ENCODE measurements at places on chromosomes 2 and 18.

GRCh38 chr2:39215545-39215944 is 28.2 kb downstream of the CDKL4 start:
- DNase-seq: no peak

DNA sequence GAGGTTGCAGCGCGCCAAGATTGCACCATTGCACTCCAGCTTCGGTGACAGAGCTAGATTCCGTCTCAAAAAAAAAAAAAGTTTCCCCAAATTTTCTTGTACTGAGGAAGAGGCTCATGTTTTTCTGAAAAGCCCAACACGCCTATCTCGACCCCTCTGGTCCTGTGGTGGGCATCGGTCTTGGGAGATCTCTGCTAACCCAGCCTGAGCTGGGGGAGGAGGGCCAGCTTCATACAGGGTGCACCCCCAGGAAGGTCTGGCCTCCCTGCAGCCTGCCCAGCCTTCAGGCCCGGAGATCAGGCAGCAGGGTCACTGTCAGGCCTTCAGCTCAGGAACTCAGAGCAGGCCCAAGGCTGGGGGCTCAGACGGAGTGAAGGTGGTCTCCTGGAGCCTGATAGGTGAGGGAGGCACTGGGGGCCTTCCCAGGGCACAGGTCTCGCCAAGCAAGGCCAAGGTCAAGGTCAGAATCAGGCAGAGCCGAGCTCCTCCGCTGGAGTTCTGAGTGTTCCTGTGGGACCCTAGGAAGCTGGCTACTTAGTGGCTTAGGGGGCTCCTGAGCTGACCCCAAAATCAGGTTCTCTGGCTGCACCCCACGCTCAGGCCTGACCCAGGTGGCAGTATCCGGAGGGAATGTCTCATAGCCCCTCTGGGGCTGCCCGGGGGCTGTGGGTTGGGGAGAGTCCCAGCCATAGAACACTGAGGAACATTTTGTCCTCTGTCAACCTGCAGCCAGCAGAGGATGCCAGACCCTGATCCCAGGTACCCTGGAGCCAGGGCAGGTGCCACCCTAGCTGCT is 37.9 kb upstream of the SMAD7 start:
- no peak for DNase-seq

- no peak for DNase-seq
Measured at GRCh38 chr2:168626647-168627046, 170.6 kb downstream of the CERS6 start.

GRCh38 chr2:57105694-57106093 is 921.9 kb downstream of the CCDC85A start:
- DNase-seq: no peak

DNA sequence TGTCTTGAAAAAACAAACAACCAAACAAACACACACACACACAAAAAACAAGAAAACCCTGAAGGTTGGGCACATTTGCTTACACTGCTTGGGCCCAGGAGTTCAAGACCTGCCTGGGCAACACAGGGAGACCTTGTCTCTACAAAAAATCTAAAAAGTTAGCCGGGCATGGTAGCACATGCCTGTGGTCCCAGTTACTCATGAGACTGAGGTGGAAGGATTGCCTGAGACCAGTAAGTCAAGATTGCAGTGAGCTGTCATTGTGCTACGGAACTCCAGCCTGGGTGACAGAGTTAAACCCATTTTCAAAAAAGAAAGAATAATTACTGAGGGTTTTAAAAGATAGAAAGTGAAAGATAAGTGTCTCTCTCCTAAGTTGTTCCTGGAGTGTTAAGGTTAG is 103.4 kb downstream of the MBD5 start:
- no peak for DNase-seq

- DNase-seq: no peak
Measured at GRCh38 chr2:85990084-85990483, 101.3 kb upstream of the ST3GAL5 start.

- DNase-seq: no peak
Measured at GRCh38 chr2:153557211-153557610, 78.6 kb upstream of the RPRM start.

DNA sequence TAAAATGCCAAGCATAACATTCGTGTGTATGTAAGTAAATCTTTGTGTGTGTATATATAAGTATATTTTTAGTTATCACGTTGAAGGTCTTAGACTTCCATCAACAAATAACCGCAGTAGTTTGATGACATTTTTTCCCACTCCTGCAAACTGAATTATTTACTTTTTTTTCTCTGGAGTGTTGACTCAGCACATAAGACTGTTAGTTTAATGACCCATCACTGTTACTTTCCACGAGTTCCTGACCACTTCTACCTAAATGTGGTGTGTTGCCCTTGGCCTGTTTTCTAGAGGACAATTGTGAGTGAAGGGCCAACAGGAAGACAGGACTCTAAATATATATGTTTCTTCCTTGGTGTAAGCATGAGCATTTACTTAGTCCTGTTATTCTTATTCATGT is 71.3 kb upstream of the TXNDC2 start:
- DNase-seq: no peak

GRCh38 chr2:47769318-47769717 is 13.6 kb upstream of the MSH6 start:
- no peak for DNase-seq

GRCh38 chr2:177631680-177632079 is 239.1 kb downstream of the AGPS start:
- DNase-seq: no peak

DNA sequence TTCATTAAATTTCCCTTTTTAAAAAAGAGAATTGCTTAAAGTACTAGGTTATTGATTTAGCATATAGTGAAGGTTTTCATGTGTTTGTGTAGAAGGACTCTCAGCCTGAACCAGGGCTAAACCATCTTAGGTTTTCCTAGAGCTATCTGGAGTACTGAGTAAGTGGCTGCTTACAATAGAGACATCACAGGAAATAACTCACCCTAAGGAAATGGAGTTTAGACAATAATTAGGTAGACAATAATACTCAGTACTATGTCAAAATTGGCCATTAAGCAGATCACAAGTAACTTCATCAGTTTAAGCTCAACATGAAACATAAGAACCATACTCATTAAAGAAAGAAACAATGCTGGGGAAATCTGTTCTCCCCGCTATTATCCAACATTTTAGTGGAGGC is 240.0 kb downstream of the RND3 start:
- no peak for DNase-seq

DNA sequence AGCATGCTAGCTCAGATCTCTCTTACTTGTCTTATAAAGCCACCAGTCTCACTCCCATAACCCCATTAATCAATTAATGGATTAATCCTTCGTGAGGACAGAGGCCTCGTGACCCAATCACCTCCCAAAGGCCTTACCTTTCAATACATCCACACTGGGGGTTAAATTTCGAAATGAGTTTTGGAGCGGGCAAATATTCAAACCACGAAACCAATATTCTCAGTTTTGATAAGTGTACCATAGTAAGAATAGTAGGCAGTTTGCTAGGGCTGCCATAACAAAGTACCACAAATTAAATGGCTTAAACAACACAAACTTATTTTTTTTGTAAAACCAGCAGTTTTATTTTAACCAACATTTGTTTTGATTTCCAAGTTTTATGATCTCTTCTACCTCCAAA is 15.2 kb downstream of the HIBCH start:
- DNase-seq: no peak

DNA sequence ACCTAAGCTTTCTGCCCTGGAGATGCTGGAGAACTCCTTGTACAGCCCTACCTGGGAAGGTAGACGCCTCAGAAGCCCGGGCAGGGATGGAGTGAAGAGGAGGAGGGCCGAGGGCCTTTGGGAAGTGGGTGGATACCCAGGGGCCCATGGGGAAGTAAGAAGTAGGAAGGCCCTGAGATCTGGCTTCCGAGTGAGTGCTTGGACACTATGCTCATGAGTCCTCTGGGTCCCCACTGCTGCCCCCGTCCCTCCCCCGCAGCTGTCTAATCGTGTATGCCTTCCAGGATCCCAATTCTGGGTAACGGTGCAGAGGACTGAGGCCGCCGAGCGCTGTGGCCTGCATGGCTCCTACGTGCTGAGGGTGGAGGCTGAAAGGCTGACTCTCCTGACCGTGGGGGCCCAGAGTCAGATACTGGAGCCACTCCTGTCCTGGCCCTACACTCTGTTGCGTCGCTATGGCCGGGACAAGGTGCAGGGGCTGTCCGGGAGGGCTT is 1.1 kb downstream of the DOK1 start:
- no peak for DNase-seq

DNA sequence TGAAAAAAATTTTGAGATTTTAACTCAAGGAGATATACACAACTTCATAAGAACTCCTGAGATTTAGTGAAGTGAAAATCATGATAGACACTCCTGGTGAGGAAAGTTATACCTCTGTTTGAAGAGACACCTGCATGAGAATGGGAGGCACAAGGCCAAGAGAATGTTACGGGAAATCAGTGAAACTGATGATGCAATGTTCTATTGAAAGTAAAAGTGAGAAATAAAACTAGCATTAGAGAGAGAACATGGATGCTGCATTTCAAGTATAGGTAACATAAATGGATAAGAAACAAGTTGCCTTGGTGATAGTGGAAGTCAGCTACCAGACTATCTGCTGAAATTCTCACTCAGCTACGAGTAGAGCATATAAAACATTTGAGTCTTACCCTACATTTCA is 562.1 kb upstream of the FANCL start:
- DNase-seq: no peak

DNA sequence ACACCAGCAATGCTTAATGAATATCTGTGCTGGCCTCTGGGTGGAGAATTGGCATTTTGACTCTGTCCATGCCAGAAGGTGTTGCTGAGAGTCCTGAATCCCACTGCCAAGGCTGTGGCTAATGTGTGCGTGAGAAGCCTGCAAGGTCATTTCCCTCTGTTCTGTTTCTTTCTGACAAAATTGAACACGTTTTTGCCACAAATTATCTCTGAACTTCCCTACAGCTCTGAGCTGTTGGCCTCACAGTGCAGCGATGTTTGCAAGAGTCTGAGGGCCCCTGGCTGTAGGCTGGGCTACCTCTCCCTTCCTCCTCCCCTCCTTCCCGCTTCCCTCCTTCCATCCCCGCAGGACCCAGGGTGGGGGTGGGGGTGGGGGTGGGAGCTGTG is 154.1 kb upstream of the HS6ST1 start:
- no peak for DNase-seq

DNA sequence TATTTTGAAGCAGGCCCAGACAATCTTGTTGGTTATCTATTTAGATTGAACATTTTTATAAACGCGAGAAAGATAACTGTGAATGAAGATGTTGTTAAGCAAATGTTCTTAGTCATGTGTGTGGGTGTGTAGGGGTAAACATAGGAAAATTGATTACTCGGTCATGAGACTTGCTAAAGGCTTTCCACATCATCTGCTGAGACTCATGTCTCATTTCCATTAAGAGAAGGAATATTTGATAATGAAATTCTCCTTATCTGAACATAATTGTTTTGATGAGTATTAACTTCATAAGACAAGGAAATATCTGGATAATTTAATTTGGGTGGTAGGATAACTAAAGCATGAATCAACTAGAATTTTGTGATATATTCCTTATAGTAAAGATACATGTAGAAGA is 19.7 kb downstream of the CCDC102B start:
- DNase-seq: no peak

DNA sequence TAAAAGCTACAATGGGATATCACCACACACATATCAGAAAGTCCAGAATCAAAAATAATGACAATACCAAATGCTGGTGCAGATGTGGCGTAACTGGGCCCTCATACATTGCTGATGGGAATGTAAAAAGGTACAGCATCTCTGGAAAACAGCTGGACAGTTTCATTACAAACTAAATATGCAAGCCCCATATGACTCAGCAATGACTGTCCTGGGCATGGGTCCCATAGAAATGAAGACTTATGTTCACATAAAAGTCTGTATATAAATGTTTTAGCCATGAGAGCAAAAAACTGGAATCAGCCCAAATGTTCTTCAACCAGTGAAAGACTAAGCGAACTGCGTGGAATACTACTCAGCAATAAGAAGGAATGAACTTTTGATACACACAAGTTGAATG is 56.7 kb downstream of the ALPK2 start:
- no peak for DNase-seq

- DNase-seq: no peak
Measured at GRCh38 chr2:204504594-204504993, 40.7 kb upstream of the PARD3B start.

DNA sequence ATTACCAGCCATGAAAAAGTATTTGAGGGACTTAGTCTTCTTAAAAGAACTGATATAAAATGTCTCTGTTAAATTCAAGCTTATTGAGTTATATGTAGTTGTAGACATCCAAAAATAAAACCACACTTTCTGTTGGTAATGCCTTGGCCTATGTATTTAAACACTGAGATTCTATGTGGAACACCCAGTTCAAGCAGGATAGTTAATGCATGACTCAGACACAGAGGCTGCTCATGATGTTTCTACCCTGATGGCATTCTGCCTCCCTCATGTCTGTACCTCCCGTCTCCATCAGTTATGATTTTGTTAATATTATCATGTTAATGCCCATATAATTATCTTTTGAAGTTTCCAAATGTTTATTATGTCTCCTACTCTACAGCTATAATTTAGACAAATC is 164.5 kb downstream of the XIRP2 start:
- DNase-seq: no peak

DNA sequence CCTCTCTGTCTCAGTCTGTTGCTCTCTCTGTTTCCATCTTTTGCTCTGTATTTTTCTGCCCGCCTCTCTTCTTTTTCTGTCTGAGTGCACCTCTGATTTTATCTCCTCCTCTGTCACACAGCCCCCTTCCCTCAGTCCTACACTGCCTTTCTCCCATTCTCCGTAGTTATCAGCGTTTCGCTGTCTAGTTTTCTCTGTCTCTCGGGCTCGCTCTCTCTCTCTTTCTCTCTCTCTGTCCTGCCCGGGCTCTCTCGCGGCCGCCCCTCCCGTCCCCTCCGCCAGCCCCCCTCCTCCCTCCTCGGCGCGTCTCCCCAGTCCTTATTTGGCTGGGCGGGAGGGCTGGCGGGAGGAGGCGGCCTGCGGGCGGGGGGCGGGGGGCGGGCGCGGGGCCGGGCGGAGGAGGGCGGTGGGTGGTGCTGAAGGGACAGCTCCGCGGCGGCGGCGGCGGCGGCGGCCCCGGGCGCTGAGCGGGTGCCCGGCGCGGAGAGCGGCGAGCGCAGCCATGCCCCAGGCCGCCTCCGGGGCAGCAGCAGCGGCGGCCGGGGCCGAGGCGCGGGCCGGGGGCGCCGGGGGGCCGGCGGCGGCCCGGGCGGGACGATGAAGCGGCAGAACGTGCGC is at the start of gene KCNK3:
TSS of gene KCNK3 (plus strand) at position 444 of the 618 bp plus-strand sequence. CDS start at position 598, 154 bp downstream.
- peak; percentile 2 for DNase-seq

DNA sequence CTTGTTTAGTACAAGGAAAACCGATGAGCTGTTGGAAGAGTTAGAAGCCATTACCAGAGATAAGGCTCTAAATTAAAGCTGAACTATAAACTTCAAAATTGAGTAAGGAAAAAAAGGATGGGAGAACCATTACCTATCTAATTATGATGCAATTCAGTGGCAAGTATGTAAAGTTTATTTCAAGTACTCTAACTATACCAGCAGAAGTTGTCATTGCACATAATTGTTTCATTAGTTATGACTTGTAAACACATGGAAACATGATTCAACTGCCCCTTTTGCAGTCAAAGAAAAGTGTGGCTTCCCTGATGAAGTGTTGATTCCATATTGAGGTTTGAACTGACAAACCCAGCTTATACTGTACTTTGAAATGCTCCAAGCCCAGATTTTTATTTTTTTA is 324.1 kb upstream of the KCNJ3 start:
- no peak for DNase-seq

- DNase-seq: no peak
Measured at GRCh38 chr2:191942090-191942738, 95.3 kb upstream of the CAVIN2 start.

- no peak for DNase-seq
Measured at GRCh38 chr2:12759248-12759647, 42.5 kb downstream of the TRIB2 start.
